Keratinocyte (primary cell): ENCODE measurements at places on chromosomes 1 and 21.
A peak's percentile ranks its signal among the peaks of the same experiment; 100 is the strongest.

DNA sequence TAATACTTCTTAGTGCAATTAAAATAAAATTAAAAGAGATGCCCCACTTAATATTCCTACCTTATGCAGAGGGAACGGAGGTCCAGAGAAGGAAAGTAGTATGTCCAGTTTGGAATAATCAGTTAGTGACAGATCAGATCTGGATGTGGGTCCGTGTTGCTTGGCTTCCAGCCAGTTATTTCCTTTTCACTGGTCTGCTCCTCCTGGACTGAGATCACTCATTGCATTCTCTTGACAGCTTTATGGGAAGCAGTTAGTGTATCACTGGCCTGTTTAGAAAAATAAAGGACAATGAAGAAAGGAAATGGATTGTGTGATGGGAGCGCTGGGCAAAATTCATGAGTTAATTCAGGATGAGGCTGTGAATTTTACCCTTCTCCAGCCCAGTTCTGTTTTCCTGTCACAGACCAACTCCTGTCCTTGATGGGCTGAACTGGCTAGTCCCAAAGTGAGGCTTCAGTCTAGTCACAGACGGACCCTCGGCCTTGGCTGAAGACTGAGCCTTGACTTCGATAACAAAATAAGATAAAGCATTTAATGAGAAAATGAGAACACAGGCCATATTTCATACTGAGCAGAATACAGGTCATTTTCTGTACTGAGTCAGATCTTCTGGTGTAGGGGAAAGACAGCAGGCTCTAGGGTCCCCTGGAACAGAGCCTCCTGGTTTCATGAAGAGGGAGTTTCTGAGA lies 85.2 kb upstream of the TRABD2B start:
- no peak for DNase-seq

GRCh38 chr1:200923601-200924000 lies 28.9 kb downstream of the INAVA start:
- no peak for DNase-seq

- DNase-seq = no peak
These were observed 33.5 kb upstream of the ITPKB start for GRCh38 chr1:226772446-226773139.

GRCh38 chr1:178379807-178380206 lies 117.0 kb downstream of the CLEC20A start:
- DNase-seq = no peak

- DNase-seq = no peak
These were observed 19.6 kb downstream of the TMEM53 start for GRCh38 chr1:44654621-44655187.

- no peak for DNase-seq
These were observed 80.9 kb upstream of the DPYD start for GRCh38 chr1:98001764-98002163.

DNA sequence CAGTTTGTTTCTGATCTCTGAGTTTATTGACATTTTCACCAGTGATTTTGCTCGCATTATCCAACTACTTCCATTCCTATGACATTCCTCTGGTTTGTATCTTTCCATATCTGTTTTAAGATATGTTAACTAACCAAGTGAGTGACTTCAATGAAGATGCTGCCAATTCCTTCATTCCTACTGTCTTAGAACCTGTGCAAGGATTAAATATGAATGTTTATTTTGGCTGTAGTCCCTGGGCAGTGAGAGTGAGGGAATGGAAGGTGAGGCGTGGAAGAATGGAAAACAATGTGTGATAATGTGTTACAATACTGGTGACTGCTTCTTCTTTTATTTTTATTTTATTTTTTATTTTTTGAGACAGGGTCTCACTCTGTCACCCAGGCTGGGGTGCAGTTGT lies 183.0 kb downstream of the SDCCAG8 start:
- DNase-seq = no peak

DNA sequence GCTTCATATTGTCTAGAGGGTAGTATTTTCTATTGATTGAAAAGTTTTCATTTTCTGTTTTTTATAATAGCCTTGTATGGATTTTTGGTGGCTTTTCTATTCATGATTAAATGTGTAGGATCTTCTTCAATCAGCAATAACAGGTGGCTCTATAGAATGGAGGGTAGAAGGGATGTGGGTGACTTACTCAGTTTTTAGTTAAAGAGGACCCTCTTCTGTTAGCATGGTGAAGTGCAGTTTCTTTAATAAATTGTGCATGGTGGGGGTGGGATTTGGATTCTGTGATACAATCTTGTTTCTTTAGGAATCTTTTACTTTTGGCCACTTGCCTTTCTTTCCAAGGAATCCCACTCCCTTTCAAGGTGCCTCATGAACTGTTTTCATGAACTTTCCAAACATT lies 64.7 kb downstream of the SLC35A3 start:
- DNase-seq = no peak

DNA sequence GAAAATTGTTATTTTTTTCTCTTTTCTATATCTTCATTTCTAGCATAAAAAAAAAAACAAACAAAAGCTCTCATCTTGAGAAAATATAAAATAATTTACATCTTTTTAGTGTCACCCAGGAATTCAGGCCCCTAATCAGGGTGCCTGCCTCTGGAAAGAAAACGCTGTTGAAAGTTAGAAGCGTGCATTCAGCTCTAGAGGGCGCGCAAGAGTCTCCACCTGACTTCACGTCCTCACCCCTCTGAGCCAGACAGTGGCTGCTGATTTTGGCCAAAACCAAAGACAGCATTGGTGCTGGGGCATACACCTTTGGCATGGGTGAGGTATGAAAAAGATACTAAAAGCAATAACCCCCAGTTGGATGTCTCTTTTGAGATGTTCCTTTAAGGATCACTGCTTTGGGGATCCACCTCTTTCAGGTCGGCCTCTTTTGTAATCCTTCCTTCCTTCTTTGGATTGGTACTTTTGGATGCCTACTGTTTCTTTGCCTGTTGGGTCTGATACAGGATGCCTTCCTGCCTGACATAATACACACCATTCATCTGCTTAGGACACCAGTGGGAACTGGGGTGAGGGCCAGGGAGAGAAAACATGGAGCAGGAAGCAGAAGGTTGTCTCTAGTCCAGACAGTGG lies 77.6 kb upstream of the CHRM3 start:
- no peak for DNase-seq

- no peak for DNase-seq
These were observed 78.0 kb downstream of the SSBP3 start for GRCh38 chr1:54328066-54328636.

DNA sequence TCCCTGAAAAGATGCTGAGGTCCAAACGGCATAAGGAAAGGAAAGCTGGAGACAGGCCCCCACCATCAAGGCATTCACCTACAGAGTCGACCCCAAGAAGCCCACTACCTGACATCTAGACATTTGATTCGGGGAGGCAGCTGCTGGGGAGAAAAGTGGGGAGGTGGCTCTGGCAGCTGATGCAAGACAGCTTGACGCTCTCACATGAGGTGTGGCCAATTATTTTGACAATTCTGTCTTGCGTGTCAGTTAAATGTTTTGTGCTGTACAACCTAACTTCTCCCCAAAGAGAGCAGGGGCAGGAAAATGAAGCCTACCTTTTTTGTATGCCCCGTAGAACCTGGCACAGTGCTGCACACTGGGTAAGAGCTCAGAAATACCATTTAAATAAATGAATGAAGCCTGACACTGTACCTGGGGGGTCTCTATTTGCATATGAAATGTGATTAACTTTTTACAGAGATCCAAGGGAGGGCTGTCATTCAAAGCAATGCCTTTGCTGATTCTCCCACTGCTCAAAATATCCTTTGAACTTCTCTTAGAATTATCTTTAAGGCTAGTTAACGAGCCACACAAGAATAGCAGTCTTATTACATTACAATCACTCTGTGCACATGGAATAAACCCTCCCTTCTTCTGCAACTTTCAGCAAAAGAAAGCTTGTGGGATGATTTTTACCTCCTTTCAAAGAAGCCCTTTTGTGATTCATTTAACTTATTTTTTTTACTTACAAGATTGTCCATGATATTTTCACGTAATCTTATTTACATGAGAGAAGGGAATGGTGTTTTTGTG lies 163.2 kb downstream of the TNR start:
- no peak for DNase-seq

- no peak for DNase-seq
These were observed 40.3 kb downstream of the LAMC2 start for GRCh38 chr1:183226361-183226760.

- no peak for DNase-seq
These were observed 324.0 kb upstream of the VAMP3 start for GRCh38 chr1:7447093-7447492.

- no peak for DNase-seq
These were observed 905 bp downstream of the BTBD19 start for GRCh38 chr1:44808938-44809917.

- DNase-seq = no peak
These were observed 108.0 kb downstream of the HLCS start for GRCh38 chr21:36858320-36858957.

DNA sequence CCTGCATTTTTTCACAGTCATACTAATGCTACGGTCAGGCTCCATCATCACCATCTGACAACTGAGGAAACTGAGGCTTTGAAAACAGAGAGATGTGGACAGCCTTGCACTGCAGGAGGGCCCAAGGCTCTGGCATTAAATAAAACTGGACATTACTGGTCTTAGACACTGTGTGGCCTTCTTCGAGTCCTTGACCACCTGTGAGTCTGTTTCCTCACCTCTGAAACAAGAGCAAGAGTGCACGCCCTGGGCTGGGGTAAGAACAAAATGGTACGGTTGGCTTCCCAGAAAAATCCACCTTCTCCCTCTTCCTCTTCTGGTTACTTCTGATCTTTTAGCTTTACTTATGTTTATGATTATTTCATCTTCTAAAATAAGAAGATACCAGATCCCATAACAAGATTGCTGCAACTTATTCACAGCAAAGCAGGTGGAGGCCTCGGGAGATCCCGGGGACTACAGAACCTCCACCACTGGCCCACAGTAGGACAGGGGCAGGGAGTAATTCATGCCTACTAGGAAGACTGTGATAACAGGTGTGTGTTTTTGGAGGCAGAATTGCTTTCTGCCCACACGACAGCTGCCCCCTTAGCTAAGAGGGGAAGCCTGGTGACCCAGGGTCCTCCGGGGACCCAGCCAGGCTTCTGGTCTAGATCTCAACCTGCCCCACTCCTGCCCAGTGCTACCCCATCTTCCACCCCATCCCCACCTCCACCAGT lies 156.4 kb upstream of the EDN2 start:
- no peak for DNase-seq

- peak; percentile 97 for DNase-seq
These were observed 74.2 kb downstream of the PTPN14 start for GRCh38 chr1:214476986-214477870.

GRCh38 chr1:114207635-114208034 lies 54.0 kb upstream of the SYT6 start:
- DNase-seq = no peak

DNA sequence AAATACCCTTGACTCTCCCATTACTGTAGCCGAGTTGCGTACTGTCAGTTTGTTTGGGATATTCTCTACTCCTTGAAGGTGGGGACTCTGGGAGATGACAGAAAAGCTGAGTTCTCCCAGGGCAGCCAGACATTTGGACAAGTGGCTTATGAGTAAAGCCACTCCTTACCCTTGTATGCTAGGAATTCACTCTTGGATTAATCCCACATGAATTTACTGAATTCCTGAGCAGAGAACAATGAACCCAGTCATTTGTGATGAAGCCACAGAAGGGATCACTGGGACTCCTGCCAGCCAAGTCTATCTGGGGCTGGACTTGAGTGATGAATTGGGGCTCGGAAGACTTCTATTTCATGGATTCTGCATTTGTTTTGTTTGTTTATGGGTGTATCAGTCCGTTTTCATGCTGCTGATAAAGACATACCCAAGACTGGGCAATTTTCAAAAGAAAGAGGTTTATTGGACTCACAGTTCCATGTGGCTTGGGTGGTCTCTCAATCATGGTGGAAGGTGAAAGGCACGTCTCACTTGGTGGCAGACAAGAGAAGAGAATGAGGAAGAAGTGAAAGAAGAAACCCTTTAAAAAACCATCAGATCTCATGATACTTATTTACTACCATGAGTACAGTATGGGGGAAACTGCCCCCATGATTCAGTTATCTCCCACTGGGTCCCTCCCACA lies 25.1 kb downstream of the C1orf116 start:
- peak; percentile 94 for DNase-seq

GRCh38 chr21:34530261-34530660 lies 18.3 kb upstream of the KCNE1 start:
- no peak for DNase-seq

DNA sequence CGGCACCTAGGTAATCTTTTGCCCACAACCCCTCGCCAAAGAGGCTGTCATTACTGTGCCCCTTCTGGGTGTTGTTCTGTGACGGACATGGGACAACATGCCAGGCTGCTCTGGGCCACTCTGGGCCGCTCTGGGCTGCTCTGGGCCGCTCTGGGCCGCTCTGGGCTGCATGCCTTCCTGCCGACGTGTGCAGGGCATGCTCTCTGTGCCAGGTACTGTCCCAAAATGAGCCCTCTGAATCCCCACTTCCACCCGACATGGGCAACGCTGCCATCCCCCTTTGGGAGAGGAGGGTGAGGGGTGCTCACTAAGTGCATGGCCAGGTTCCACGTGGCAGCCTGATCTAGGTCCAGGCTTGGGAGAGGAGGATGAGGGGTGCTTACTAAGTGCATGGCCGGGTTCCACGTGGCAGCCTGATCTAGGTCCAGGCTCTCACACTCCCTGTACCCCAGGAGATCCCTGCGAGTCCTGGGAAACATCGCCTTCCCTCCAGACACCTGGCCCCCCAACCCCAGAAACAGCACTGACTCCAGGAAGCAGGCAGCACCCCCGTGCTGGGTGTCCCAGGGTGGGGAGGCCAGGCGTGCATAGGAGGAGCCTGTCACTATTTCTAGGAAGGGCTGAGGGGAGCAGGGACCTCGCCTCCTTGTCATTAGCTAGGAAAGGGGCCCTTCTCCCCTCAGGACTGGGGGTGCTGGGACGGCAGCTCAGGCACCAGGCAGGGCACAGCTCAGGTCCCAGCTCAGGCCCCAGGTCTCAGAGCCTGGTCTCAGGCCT lies 16.5 kb downstream of the TTC34 start:
- DNase-seq = no peak

DNA sequence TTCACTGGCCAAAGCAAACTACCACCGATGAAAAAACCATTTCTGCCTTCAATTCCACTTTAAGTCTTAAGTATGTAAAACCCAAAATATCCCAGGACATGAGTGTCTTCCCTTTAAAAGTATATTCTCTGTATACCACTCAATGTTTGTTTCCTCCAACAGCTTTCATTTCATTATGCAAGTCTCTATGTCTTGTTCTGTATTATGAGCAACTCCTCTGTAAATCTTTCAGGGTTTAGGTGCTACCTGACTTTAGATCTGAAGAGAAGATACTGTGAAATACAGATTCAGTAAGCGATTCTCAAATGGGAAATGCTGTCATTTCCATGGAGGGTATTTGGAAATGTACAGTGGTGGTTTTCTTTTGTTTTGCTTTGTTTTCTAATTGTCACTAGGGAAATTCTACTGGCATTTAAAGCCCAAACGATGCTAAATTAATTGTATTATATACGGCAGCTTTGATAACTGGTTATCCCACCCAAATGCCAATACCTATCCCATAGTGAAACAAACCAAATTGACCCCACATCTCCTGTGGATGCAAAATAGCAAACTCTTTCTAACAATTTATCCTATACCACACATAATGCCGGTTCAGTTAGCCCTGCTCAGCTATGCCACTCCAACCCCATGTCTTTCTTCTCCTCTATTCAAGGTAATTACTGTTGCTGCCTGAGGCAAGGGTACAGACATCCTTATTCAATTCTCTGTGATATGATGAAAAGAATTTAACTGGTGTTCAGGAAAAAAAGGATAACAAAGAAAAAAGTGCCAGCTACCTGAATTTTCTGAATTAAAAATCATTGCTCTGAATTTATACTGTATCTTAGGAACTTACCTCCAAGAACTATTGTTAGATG lies 182.8 kb downstream of the EIF4G3 start:
- DNase-seq = no peak
